ENCODE measurements at places on chromosomes 5 and 9.

GRCh38 chr5:155850370-155850769 is 476.6 kb upstream of the SGCD start:
- no peak for DNase-seq
- H3K4me3 ChIP-seq: no peak overlapping the region
- H3K36me3 ChIP-seq: no peaks in the 10 kb centered on the region
- H3K4me1 ChIP-seq: no peaks in the 10 kb centered on the region
- H3K27me3 ChIP-seq: no peaks in the 10 kb centered on the region

GRCh38 chr9:121949364-121949763 is 143.7 kb downstream of the TTLL11 start:
- no peaks in the 10 kb centered on the region for H3K4me1 ChIP-seq
- no peak overlapping the region for H3K27ac ChIP-seq
- no peak overlapping the region for H3K4me3 ChIP-seq
- H3K27me3 ChIP-seq: no peaks in the 10 kb centered on the region
- no peaks in the 10 kb centered on the region for H3K36me3 ChIP-seq

DNA sequence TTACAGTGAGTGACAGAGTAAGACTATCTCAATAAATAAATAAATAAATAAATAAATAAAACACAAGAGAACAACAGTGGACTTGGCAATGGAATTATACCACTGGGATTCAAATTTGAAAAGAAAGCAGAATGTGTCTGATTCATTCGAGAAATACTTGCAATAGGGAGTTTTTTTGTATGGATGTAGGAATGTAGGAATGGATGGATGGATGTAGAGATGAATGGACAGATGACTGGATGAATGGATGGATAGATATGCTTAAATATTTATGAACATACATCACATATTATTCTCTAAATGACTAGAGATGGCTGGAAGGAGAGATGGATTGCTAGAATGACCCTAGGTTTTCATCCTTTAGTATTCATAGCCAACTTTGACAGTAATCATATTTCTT is 22.0 kb upstream of the CEMIP2 start:
- DNase-seq: no peak
- H3K4me1 ChIP-seq: peaks cover 24% of the 10 kb centered on the region
- no peak overlapping the region for H3K4me3 ChIP-seq
- H3K36me3 ChIP-seq: peaks cover 14% of the 10 kb centered on the region
- H3K27me3 ChIP-seq: no peaks in the 10 kb centered on the region

GRCh38 chr9:33884856-33885701 is 68.1 kb downstream of the UBE2R2 start:
- no peak for DNase-seq
- H3K4me3 ChIP-seq: no peak overlapping the region
- H3K27me3 ChIP-seq: no peaks in the 10 kb centered on the region
- peaks cover 5% of the 10 kb centered on the region for H3K4me1 ChIP-seq
- no peak overlapping the region for H3K27ac ChIP-seq

GRCh38 chr5:176133289-176133870 is 104.8 kb upstream of the SIMC1 start:
- no peaks in the 10 kb centered on the region for H3K36me3 ChIP-seq
- no peak overlapping the region for H3K27ac ChIP-seq
- peak overlapping the region; percentile 16 for H3K4me3 ChIP-seq
- peaks cover 15% of the 10 kb centered on the region for H3K4me1 ChIP-seq

DNA sequence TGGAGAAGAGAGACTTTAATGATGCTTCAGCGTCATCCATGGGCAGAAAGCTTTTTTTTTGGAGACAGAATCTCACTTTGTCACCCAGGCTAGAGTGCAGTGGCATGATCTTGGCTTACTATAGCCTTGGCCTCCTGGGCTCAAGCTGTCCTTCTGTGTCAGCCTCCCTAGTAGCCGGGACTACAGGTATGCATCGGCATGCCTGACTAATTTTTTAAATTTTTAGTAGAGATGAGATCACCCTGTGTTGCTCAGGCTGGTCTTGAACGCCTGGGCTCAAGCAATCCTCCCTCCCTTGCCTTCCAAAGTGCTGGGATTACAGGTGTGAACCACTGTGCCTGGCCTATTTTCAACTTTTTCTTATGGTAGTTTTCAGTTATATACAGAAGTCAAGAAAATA is 23.2 kb downstream of the SPIN1 start:
- H3K27ac ChIP-seq: no peak overlapping the region
- peaks cover 5% of the 10 kb centered on the region for H3K4me1 ChIP-seq
- peaks cover 45% of the 10 kb centered on the region for H3K36me3 ChIP-seq
- no peak for DNase-seq
- no peaks in the 10 kb centered on the region for H3K27me3 ChIP-seq
- no peak overlapping the region for H3K4me3 ChIP-seq

DNA sequence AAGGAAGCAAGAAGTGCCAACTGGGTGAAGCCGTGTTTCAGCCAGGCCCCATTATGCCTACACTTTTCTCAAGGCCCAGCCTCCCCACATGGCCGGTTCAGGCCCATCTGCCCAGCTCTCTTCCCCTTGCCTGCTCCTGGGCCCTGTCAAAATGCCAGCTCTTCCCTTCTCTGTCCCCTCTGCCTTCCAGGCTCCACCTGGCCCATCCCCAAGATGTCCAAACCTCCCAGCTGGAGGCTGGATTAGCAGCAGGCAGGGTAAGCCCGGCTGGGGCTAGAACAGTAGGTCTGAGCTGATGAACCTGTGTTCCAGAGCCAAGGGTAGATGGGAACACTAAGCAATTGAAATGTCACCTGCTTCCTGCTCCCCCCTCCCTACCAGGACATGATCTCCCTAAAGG is 64.1 kb upstream of the HSPA9 start:
- H3K36me3 ChIP-seq: no peaks in the 10 kb centered on the region
- H3K27ac ChIP-seq: no peak overlapping the region
- no peaks in the 10 kb centered on the region for H3K4me1 ChIP-seq
- no peak for DNase-seq
- peaks cover 52% of the 10 kb centered on the region for H3K27me3 ChIP-seq
- no peak overlapping the region for H3K4me3 ChIP-seq

GRCh38 chr5:170491479-170491878 is 12.3 kb upstream of the KCNIP1 start:
- H3K27ac ChIP-seq: no peak overlapping the region
- H3K4me3 ChIP-seq: no peak overlapping the region
- no peaks in the 10 kb centered on the region for H3K4me1 ChIP-seq
- H3K36me3 ChIP-seq: no peaks in the 10 kb centered on the region

Measured in activated CD4-positive, alpha-beta memory T cell treated with anti-CD3 and anti-CD28 coated beads, Interleukin-2, amount 10 ng/mL, durations not matched to agents 7 days and 5 days (primary cell).